ENCODE measurements at places on chromosomes 1 and 21.

GRCh38 chr21:29371464-29371863, 72.7 kb downstream of the BACH1 start:
- DNase-seq: no peak

GRCh38 chr1:167563579-167564246, 10.2 kb upstream of the CREG1 start:
- no peak for DNase-seq

DNA sequence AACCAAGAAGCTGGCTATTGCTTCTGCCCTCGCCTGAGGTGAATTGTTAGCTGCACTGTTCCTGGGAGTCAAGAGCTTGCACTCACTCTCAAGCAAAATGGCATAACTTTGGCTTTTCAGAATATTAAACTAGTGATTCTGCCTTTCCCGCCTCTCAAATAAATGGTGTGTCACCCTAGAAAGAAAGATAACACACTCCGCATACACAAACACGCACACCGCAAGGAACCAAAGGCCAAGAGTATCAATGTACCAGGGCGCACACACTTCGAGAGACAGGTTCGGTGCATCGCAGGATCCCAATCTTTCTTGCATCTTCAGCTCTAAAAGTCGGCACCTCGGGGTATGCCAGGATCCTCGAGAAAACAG, 470 bp upstream of the RTCA start:
- no peak for DNase-seq

GRCh38 chr1:181603735-181604410, 120.6 kb downstream of the CACNA1E start:
- no peak for DNase-seq

DNA sequence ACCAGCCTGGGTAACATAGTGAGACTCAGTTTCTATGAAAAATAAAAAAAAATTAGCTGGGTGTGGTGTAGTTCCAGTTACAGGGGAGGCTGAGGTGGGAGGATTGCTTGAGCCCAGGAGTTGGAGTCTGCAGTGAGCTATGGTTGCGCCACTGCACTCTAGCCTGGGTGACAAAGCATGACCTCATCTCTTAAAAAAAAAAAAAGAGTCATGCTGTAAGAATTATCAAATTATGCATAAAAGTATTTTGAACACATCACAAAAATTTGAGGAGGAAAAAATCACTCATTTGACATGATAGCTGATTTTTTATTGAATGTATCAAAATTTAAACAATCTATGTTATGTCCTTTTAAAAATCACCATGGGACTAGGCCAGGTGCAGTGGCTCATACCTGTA, 17.8 kb downstream of the CCDC30 start:
- DNase-seq: no peak

GRCh38 chr1:211684791-211685190, 9.4 kb upstream of the NEK2 start:
- DNase-seq: peak; percentile 5

- DNase-seq: no peak
These were observed 51.2 kb upstream of the EDN2 start for GRCh38 chr1:41535716-41536115.

- DNase-seq: no peak
These were observed 390.4 kb upstream of the VAMP3 start for GRCh38 chr1:7380712-7381111.

DNA sequence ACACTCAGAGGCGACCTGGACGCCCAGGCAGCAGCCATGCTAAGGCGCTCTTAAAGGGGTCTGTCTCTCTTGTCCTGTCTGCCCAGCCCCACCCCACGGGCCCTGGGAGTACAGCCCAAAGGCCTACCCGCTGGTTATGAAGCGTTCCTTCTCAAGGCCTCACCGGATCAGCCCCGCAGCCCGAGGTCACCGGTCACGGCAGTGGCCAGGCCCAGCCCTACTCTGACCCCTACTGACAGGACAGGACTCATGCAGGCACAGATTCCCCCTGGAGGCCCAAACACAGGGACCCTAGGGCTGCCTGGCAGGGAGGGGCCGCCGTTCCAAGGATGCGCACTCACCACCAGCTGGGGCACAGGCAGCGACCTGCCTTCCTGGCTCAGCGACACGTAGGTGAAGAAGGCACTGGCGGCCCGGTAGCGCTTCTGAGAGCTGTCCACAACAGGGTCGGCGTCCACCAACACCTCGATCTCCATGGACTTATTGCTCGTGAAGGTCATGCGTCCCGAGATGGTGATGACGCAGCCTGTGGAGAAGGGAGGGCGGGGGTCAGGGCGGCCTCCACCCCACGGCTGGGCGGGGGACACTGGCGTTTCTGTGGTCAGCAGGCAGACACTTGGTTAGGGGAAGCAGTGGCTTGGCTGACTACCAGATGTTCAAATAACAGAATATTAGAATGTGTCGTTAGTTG, 20.0 kb upstream of the GPR153 start:
- no peak for DNase-seq

DNA sequence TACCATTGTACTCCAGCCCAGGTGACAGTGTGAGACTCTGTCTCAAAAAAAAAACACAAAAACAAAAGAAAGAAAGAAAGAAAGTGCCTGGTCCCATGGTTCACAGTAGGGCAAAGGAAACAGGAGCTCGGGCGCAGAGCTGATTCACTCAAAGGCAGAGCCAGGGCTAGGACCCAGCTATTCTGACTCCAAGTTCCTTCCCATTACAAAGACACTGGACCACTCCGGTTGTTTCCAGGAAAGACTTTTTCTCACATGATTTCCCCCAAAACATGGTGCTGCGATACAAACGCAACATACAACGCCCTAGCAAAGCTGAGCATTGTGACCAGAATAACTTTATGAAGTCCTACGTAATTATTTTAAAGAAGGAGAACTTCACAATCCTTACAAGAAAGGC, 10.7 kb downstream of the ABCG1 start:
- no peak for DNase-seq

- no peak for DNase-seq
These were observed 179.9 kb downstream of the AK5 start for GRCh38 chr1:77461691-77462090.

DNA sequence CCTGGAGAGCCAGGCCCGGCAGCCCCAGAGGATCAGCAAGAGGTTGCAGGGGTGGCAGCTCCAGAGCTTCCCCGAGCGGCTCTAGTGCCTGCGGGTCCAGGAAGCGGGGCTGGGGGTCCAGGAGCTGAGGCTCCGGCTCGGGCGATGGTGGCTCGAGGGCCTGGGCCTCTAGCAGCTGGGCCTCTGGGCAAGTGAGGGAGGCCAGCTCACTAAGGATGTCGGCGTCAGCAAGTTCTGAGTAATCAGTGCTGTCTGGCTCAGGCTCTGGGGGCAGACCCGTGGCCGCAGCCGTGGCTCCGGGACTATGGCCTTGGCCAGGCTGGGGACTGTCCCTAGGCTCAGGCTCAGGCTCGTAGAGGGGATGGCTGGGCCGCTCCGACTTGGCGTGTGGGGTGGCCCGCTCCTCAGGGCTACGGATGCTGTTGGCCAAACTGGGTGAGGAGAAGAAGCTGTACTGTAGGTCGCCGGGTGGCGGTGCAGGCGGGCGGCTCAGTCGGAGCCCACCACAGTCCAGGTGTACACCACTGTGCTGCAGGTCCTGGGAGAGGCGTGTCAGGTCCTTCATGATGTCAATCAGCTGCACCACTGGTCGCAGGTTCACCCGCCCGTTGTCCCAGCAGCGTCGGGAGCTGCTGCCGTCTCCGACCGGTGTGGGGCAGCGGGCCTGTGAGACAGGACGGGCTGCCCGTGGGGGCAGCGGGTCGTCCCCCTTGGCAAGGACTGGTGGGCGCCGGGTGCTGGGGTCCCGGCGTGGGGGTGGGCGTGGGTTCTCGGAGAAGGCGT, 52.6 kb downstream of the AHDC1 start:
- DNase-seq: no peak

DNA sequence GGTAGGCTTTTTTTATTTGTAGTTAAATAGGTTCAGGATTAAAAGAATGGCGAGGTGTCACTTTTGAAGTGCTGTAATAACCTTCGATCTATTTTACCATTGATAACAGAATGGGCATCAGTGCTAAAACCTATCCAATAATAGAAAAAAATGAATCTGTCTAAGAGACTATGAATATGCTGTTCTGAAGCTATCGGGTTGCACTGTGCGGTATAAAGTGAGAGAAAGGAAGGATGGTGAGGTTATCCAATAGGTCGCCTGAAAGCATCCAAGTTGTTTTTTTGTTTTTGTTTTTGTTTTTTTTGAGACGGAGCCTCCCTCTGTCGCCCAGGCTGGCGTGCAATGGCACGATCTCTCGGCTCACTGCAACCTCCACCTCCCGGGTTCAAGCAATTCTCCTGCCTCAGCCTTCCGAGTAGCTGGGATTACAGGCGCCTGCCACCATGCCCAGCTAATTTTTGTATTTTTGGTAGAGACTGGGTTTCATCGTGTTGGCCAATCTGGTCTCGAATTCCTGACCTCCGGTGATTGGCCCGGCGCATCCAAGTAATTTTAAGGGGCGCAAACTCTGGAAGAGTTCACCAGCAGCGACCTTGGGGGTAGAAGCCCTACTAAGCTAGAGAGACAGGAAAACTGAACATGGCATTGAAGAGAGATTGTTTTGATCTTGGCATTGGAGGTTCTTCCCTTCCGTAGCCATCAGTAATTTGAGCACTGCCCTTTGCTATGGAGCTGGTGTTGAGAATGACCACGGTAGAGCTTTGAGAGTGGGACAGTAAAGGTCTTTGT, 8.7 kb upstream of the MDM4 start:
- no peak for DNase-seq

DNA sequence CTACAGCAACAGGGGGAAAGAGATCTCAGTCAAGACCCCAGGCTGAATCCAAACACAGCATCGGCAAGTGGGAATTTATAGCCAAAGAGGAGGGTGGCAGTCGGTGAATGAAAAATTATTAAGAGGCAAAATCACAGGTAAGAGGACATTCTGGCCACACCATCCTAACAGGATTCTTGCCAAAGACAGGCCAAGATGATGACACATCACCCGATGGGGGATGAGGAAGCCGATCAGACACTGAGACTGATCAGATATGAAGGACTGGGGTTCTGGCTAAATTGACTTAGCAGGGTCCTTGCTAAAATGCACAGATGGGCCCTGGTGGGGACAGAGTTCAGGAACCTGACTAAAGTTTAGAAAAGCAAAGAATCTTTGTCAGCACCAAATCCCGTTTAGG, 402.2 kb downstream of the SMYD3 start:
- DNase-seq: no peak

GRCh38 chr1:147890177-147890790, 12.3 kb upstream of the GJA8 start:
- no peak for DNase-seq

DNA sequence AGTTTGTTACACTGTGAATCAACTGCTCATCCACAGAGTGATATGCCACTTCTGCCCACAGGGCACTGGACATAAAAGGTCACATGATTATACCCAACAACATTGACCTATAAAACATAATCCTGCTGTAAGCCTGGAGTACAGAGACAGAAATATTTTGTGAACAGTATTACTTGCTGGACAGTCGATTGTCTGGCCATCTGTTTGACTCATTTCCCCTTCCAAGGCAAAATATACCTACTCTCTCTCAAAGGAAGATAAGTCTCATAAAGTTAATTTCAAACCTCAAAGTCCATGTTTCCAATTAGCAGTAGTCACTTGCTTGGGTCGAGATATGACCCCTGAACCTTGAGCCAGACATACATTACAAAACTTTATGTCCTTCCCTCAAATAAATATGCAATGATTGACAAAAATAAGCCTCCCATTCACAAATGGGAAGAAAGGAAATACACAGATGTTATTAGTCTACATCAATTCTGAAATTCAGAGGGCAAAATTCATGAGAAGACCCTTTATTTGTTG, 39.3 kb upstream of the RGS18 start:
- no peak for DNase-seq

- DNase-seq: no peak
These were observed 116.8 kb upstream of the TMPRSS2 start for GRCh38 chr21:41624674-41625310.

GRCh38 chr1:161217831-161218230, 2.7 kb downstream of the FCER1G start:
- DNase-seq: no peak

DNA sequence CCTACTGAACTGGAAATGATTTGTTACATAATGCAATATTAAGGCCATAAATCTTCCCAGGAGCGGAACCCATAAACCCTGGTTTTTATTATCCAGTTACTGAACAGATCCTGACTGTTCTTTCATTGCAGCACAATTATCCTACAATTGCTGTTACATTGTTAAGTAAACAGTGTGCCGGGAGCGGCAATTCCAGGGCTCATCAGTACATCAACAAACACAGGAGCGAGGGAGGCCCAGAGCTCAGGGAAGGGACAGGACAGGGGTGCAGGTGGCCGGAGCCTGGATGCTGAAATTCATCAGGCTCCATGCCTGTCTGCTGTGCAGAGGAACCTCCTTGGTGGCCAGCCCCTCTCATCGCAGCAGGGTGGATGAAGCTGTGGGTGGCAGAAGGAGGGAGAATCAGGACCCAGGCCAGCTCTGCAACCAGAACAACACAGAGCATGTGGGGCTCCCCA, 544.7 kb downstream of the NPHP4 start:
- no peak for DNase-seq

- DNase-seq: no peak
These were observed 308.2 kb downstream of the DISC1 start for GRCh38 chr1:231934797-231935196.

Measured in AG04449 (cell line).